ENCODE measurements at places on chromosomes 16 and 17. TPM values are rescaled to one million over a fixed set of nuclear protein-coding genes. Genes with fewer than 3 reads are reported as not detected.

DNA sequence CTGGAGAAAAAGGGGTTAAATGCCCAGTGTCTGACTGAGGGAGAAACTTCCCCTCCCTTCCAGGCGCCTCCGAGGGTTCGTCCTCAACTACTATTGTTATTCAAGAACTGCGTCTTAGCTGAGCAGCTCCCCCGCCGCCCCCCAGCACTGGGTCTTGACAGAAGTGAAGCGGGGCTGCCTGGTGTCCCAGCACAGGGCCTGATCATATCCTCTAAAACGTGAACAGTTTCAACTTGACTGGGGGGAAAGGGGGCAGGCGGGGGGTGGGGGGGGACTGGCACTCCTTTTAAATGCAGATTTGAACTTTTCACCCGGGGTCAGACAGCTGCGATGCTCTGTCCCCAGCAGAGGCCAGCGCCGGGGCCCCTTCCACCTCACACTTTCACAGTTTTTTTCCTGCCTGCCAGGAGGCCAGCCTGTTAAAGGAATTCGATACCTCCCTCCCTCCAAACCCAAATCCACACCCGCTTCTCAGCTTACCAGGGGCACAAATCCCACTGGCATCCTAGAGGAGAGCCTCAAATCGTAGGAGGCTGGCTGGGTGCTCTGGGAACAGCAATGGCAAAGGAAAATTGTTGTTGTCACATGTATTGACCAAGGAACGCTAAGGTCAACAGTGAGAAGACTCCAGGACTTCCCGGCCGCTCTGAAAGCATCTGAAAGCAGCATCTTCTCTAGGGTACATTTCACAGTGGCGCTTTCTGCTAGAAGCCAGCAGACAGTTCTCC lies 14.5 kb downstream of the ZFHX3 start:
- no peak for DNase-seq

DNA sequence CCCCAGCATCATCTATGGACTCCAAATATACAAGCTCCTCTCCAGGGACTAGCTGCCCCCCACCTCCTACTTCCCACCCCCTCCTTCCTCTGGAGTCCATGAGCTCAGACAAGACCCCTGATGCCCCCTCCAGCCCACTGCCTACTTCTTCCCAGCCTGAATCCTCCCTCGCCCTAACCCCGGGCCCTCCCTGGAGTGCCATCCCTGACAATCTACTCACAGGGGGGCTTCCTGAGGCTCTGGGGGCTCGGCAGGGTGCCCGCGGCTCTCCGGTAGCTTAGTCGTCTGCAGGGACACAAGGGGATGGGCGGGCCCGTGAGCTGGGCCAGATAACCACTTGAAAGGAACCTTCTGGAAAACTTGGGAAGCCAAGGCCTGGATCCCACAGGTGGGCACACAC lies 15.1 kb downstream of the MPP3 start:
- DNase-seq: no peak

DNA sequence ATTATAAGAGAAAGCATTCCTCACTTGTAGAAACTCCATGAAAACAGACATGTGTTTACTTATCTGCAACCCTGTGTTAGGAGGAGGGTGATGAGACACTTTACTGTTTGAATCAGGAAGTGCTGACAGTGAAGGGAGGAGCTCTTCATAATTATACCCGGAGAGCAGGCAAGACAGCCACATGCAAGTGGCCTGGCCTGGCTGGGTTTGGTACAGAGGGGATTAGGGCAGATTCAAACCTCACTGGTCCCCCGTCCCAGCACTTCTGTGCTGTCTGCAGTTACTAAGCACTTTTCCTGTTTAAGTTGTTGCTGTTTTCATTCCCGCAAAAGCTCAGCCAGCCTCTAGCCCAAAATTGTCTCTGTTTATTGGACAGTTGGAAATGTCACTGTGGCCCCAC lies 78.5 kb downstream of the WWOX start:
- DNase-seq: no peak

DNA sequence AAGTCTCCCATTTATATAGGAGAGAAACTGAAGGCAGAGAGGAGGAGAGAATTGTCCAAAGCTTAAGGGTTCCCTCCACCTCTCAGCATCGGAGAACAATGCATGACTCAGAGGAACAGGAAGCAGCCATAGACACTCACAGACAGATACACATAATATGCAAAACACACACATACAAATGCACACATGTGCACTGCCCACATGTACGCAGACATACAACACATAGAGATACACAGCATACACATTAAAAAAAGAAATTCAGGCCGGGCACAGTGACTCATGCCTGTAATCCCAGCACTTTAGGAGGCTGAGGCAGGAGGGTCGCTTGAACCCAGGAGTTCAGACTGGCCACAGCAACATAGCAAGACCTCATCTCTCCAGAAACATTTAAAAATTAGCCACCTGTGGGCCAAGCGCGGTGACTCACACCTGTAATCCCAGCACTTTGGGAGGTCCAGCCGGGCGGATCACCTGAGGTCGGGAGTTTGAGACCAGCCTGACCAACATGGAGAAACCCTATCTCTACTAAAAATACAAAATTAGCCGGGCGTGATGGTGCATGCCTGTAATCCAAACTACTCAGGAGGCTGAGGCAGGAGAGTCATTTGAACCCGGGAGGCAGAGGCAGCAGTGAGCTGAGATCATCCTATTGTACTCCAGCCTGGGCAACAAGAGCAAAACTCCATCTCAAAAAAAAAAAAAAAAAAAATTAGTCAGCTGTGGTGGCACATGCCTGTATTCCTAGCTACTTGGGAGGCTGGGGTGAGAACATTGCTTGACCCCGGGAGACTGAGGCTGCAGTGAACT lies 11.3 kb downstream of the ERAL1 start:
- peak; percentile 7 for DNase-seq

DNA sequence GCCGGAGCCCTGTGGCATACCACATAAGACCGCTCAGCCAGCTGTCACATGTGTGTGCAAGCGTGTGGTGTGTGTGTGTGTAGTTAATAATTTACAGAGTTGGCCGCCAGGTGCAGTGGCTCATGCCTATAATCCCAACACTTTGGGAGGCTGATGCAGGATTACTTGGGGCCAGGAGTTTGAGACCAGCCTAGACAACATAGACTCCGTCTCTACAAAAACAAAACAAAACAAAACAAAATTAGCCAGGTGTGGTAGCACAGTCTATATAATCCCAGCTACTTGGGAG lies 20.4 kb downstream of the SOCS1 start:
- DNase-seq: no peak

DNA sequence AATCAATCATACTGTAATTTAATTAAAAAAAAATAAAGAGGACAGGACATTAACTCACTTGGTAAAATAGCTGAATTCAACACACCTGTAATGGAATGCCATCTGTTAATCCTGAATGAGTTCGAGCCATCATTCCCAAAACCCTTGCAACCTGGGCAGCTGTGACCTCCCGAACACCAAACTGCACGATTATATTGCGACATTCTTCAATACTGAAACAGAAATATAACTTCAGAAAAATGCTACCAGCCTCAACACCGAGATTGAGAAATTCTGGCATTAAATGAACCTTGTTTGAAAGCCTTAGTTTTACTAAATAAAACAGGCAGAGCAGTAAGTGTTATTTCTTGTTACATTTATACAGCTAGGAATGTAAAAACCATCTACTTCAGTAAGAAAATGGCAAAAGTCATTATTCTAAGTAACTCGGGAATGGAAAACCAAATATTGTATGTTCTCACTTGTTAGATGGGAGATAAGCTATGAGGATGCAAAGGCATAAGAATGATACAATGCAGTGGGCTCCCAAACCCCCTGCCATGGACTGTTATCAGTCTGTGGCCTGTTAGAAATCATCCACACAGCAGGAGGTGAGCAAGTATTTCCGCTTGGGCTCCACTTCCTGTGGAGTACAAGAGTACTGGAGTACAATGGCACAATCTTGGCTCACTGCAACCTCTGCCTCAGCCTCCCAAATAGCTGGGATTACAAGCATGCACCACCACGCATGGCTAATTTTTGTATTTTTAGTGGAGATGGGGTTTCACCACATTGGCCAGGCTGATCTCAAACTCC lies 46.5 kb downstream of the CNOT1 start:
- no peak for DNase-seq

- peak; percentile 52 for DNase-seq
These were observed 46.8 kb downstream of the HIC1 start for GRCh38 chr17:2101448-2102257.

DNA sequence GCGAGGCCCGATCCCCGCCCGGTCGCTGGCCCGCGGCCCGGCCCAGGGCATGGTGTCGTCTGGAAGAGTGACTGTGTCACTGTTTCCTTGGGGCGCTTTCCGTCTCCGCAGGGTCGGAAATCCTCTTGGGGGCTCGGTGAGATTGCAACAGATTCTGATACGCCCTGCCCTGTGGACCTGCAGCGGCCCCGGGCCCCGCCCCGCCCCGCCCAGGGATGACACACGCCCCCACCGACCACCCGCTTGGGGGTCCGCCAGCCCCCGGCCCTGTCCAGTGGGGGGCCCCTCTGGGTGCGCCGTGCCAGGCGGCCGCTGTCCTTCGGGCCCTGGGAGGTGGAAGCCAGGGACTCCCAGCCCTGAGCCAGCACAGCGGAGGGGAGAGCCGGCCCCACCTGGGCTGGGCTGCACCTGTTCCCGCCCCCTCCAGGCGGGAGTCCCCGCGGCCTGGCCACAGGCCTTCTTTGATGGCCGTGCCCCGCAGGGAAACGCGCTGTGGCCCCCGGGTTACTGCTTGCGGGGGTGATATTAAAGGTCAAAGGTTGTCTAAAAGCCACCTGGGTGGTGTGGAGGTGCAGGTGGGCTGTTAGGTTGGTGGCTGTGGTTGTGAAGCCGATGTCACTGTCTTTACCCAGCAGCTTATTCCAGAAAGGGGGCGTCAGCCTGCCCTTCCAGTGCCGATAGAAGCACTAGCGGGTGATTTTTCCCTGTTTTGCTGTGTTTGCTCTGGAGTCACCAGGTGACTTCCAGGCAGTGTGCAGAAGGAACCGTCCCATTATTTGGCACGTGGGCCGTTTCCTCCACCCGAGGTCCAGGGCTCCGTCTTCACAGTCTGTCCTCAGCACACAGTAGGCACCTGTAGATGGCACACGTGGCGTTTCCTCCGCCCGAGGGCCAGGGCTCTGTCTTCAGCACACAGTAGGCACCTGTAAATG lies 752 bp downstream of the TBC1D24 start:
- DNase-seq: no peak

GRCh38 chr16:57720142-57720575 lies 15.4 kb upstream of the KATNB1 start:
- DNase-seq: peak; percentile 42

- no peak for DNase-seq
These were observed 2.0 kb upstream of the AATF start for GRCh38 chr17:36946726-36947091.

DNA sequence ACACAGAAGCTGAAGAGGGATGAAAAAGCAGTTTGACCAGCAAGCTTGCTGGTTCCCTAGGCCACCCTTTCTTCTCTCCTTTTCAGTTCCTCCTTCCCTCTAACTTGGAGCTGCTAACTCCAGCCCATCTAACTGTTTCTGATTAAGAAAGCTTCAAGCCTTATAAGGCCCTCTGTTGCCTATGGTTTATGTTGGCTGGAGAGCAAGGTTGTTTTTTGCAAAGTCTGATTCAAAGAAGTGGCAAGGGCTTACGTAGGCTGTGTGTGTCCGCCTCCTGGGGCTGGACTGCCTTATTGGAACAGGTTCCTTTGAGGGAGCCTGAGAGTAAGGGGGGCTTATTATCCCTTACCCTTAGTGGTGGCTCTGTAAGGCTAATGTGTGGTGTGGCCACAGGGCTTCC lies 7.1 kb downstream of the AKAP1 start:
- no peak for DNase-seq

- DNase-seq: no peak
These were observed 285.4 kb downstream of the SHISA9 start for GRCh38 chr16:13186813-13187212.

GRCh38 chr16:84087466-84088151 lies 29.1 kb downstream of the MBTPS1 start:
- DNase-seq: no peak

DNA sequence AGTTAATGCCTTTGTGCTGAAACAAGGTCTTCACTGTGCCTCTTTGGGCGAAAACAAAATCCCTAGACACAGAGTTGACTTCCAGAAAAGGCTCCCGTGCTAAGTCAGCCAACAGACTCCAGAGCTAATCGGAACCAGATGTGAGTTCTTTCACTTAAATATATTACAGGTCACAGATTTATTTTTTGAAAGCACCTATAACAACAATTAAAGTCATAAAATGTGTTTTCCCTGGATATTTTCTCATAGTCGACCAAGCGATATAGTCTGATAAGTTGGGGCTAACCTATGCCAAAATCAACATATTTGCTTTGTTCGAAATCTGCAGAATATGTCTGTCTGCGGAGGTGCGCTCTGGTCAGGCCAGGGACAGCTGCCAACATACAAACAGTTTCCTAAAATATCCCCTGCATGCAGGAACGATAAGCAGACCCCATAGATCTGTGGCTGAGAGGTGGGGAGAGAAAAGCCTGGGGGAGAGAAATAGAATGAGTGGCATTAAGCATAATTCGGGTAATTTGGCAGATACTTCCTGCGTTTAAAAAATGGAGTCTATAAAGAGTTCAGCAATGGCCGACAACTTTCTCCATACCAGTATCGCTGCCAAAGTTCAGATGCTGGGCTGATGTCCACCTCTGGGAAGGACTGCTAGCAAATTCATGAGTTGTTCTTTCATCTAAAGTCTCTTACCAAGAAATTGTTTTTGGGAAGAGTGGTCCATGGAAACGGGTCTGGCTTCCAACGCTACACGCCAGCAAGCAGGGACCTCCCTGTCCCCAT lies 50.8 kb upstream of the MYH10 start:
- DNase-seq: no peak

DNA sequence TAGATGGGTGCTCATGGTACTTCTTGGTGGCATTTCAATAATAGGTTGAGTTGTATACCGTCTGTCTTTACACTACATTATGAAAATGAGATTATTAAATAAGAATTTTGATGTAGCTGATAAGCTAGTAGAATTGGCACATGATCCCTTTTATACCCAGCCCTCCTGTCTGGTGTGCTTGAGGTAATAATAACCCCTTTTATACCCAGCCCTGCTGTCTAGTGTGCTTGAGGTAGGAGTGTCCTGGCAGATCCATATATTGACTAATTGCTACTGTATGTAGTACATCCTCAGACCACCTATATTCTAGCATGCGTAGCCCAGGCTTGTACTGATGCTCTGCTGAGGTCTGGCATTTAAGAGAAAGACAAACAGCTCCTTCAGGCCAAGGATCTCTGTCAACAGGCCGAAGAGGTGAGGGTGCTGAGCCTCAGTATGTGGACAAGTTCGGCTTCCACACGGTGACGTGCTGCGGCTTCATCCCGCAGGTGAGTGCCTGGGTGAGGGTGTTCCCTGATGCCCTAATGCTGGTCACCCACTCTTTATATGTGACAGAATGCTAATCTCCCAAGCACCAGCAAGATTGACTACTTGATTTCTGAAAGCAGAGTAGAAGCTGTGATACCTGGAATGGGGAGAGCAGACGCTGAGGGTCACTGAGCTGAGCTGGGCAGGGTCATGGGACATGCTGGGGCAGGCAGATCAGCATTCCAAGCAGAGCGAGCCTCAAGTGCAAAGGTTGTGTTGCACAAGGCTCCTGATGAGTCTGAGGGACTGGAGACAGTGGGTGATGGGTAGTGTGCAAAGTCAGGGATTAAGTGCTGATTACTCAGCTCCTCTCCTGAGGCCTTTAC lies 5.7 kb downstream of the FN3K start:
- DNase-seq: no peak

- DNase-seq: peak; percentile 12
These were observed 552.3 kb downstream of the TOX3 start for GRCh38 chr16:51994597-51994996.

The TAT gene
- not detected for total RNA-seq

The CA4 gene
- 17.1 TPM for total RNA-seq

The RASD1 gene
- 19.7 TPM for total RNA-seq

The CACNA1H gene
- total RNA-seq: 2.6 TPM

The RASL10B gene
- total RNA-seq: 8.2 TPM
